SK-MEL-5 (cell line): ENCODE measurements at places on chromosomes 6 and 20.

GRCh38 chr6:141313986-141314385 is 818.7 kb upstream of the GJE1 start:
- peak; percentile 99 for DNase-seq

DNA sequence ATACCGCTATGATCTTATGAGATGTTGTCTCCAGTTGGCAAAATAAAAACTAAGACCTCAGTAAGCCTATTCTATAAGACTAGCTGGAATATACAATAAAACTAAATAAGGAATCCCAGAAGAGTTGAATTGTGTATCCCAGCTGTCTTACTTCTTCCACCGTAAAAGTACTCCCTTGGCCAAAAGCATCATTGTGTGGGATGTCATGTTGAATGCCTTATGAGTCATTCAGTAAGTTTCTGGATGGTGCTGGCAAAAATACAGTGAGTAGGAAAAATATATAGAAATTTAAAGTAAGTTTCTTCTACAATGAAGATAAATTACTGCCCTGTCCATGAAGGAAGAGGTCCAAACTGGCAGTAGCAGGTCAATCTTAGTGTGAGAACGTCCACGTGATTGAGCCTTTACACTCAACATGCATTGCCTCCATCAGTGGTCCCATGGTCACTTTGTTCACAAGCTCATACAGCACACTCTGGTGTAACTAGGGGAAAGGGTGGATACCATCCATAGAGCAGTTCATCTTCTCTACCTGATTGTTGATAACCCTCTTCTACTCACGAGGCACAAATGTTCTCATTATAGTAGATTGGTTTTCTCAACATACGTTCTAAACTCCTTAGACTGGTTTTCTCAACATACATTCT is 13.7 kb upstream of the ZNF318 start:
- no peak for DNase-seq

DNA sequence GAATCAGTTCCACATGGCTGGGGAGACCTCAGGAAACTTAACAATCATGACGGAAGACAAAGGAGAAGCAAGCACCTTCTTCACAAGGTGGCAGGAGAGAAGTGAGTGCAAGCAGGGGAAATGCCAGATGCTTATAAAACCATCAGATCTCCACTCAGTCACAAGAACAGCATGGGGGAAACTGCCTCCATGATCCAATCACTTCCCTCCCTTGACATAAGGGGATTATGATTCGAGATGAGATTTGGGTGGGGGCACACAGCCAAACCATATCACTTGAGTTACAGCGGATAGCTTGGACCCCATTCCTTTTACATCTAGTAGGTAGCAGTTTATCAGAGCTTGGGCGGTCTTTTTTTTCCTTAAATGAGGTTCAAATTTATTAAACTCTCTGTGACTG is 19.1 kb downstream of the AFDN start:
- DNase-seq = no peak

DNA sequence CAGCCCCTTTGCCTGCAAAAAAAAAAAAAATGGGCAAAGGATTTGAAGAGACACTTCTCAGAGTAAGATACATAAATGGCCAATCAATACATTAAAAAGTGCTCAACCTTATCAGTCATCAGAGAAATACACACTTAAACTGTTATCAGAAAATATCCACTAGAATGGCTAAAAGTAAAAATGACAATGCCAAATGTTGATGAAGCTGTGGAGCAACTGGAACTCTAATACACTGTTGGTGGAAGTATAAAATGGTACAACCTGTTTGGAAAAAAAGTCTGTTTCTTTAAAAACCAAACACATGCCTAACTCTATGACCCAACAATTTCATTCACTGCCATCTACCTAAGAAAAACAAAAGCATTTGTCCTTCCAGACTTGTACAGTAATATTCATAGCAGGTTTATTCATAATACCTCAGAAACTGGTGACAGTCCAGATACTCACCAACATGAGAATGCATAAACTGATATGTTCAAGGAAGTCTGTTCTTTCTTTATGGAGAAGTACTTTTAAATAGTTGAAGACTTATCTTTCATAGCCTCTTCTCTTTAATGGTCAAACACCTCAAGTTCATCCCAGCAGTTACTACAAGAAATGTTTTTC is 378.4 kb upstream of the RUNX2 start:
- no peak for DNase-seq

GRCh38 chr6:91304521-91304920 is 717.6 kb upstream of the MAP3K7 start:
- no peak for DNase-seq

DNA sequence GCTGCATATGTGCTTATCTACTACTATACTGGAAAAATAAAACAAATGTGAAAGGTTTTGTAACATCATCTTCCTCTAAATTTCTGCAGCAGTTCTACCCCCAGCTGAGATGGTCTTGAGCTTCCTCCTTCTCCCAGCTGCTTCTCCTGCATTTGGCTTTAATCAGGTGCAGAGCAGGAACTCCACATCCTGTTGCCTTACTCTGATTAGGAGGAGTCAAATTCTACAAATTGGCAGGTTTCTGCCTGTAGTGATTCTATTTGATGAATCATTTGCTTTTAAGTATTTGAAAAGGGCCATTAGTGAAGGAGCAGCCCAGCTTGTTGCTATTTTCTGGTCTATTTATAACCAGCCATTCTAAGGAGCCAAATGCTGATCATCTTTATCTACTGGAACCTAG is 224.5 kb downstream of the GMDS start:
- DNase-seq = no peak

GRCh38 chr6:118869894-118870589 is 23.9 kb upstream of the ASF1A start:
- peak; percentile 14 for DNase-seq

GRCh38 chr6:137754866-137755265 is 112.2 kb upstream of the TNFAIP3 start:
- no peak for DNase-seq

- DNase-seq = no peak
These were observed 94.3 kb upstream of the NOX3 start for GRCh38 chr6:155549928-155550327.

DNA sequence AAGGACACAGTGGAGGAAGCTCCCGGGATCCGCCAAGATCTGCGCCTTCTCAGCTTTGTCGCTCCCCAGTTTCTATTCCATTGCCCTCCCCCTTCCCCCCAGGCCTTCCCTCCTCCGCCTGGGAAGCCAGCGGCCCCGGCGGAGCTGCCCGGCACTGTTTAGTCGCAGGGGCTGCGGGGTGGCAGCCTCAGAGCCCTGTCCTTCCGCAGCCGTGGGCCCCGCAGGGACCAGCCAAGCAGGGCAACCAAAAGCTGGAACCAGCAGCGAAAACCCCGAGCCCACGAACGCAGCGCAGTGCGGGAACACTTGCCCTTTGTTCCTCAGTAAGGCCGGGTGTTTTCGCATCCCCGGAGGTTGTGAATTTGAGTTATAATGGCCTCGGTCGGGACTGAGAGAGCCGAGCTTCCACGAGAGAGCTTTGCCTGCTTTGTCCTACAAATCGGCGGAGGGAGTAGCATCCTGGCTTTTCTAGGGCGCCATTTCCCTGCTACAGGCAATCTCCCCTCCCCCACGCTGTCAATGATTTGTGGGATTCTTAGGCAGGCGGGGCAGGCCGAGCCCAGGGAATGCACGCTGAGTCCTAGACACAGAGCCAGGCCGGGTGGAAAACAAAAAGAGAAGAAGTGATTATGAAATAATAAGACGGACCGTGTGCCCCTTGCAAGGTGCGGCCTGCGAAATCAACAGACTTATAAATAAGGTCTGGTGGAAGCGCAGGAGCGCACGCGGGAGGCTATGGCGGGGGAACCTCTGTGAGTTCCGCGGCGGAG is 4.0 kb upstream of the TUBB2B start:
- DNase-seq = peak; percentile 86

- DNase-seq = no peak
These were observed 46.0 kb upstream of the TOP1 start for GRCh38 chr20:40982415-40983145.

- no peak for DNase-seq
These were observed 150.3 kb upstream of the INSM1 start for GRCh38 chr20:20217621-20218020.

DNA sequence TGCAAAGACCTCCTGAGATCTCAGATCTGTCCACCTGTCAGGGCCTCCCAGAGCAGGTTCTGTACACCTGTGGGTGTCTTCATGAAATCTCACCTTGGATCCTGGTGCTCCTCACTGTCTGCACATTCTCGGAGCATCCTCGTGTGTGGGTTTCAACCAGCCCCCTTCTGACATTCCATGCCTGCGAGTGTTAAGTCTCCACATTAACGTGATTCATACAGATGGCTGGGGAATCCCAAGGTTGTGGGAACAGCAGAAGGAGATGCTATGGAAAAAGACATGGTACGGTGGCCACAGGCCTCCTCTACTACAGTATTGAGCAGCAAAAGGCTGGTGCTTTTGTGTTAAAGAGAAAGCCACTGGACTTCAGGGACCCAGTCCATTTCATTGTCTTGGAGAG is 556.5 kb downstream of the DHX35 start:
- DNase-seq = no peak

DNA sequence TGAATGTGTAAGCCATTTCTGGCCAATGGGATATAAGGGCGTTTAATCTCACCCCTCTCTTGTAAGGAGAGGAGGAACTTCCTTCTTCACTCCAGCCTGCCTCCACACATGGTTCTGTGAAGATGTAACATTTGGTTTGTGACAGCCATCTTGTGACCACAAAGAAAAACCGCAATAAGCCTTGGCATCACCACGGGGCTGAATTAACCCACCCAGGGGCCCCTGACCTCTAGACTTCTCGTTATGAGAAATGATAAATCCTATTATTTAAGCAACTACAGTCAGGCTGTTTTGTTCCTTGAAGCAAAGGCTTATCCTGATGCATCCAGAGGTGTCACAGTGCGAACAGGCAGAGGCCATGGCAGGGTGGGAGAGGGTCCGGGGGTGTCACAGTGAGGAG is 139.7 kb downstream of the CDC5L start:
- no peak for DNase-seq

DNA sequence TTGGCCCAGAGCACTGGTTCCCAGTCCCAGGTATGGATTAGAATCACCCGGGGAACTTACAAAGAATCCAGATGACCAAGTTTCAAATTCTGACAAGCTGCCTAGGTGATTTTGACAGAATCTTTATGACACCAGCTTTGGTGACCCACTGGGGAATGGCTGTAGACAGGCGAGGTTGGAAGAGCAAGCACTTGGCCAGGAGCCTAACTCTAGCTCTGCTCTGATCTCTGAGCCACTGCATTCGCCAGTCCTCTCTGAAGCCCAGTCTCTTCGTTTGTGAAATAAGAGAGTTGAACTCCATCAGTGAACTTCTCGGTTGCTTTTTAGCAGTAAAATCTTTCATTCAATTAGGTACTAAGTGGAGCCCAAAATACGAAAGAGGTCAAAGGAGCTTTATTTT is 161.2 kb downstream of the VEGFA start:
- no peak for DNase-seq

DNA sequence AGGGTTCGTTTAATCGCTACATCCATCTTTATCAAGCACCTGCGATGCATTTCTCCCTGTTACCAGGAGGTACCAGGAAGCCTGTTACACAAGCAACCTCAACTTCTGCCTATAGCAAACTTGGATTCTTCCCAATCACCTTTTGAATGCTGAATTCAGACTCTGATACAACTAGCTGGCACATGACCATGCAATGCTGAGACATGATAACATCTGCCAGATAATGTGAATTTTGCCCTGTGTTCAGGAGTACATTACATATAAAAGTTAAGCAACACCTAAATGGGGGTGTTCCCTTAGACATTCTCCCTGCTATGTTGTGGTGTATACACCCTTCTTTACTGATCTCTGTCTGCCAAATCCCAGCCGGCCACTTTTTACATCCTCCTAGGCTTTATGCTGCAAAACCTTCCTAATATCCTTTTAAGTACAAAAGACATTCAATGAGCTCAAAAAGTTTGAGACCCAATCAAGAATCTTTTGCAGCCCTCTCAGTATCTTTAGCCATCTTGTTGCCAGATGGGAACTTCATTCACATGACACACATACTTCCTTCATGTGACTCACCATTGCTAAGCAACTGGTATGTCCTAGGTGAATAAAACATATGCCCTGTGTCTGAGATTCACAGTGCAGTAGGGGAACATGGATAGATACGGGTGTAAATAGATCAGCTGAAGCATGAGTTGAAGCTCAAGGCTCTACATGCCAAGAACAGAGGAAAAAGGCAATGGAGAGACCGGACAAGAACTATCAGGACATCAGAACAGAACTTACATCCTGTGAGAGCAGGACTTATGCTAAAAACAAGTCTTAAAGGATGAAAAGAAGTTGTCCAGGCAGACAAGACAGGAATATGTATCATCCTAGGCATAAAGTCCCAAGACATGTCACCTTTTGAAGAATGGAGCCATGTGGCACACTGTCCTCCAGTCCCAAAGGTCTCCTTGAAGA is 84.3 kb downstream of the ZHX3 start:
- peak; percentile 47 for DNase-seq

- no peak for DNase-seq
These were observed 191.3 kb downstream of the TSHZ2 start for GRCh38 chr20:53163486-53163885.

DNA sequence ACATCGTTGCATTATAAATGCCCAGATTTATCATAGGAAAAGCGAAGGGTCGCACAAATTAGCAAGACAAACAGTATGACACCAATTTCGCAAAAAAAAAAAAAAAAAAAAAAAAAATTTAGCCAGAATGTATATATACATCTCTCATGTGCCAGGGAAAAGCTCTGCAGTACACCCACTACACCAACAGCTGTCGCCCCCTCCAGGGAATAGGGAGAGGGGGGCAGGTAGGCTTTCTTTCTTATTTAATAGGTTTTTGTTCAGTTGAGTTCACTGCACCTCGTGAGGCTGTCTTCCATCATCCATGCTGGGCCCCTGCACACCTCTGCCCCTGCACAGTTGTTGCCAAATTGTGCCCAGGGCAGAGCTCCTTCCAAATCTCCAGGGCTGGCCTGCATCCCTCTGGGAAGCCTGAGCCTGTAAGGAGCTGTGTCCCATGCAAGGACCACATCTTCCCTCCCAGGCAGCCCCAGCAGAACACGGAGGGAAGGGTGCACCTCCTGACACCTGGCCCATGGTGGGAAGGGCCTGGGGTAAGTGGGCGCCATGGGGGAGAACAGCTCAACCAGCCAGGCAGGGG is 85.4 kb downstream of the NINL start:
- no peak for DNase-seq

DNA sequence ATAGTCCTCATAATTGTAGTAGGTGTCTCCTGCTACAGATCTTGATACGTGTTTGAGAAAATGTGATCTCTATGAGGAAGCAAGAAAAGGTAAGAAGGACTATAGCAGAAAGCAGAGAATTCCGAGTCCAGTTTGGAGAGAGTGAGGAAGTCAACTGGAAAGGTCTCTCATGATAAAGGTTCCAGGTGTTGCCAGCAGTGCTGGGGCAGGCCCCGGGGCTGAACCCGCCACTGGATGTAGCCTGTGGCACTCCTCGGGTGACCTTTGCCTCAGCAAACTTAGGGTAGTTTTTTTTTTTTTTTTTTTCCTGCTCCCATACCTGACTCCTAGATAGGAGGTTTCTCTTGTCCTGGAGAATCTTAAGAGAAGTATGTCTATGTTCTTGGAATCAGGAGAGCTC is 62.8 kb downstream of the FAM120B start:
- no peak for DNase-seq

GRCh38 chr6:160775792-160776580 is 73.9 kb downstream of the PLG start:
- no peak for DNase-seq
